Nephron progenitor cell (in vitro differentiated cells): ENCODE measurements at places on chromosomes 11 and 22.

- H3K4me1 ChIP-seq: peaks cover 16% of the 10 kb centered on the region
- H3K4me3 ChIP-seq: no peak overlapping the region
- peaks cover 34% of the 10 kb centered on the region for H3K27me3 ChIP-seq
- no peak overlapping the region for H3K27ac ChIP-seq
Observed at GRCh38 chr22:48105259-48105658, 1342.8 kb downstream of the TBC1D22A start.

GRCh38 chr11:123381817-123382554, 48.1 kb upstream of the GRAMD1B start:
- no peaks in the 10 kb centered on the region for H3K36me3 ChIP-seq
- no peak overlapping the region for H3K4me3 ChIP-seq
- H3K27me3 ChIP-seq: peaks cover 6% of the 10 kb centered on the region
- no peak for DNase-seq
- peaks cover 23% of the 10 kb centered on the region for H3K4me1 ChIP-seq

DNA sequence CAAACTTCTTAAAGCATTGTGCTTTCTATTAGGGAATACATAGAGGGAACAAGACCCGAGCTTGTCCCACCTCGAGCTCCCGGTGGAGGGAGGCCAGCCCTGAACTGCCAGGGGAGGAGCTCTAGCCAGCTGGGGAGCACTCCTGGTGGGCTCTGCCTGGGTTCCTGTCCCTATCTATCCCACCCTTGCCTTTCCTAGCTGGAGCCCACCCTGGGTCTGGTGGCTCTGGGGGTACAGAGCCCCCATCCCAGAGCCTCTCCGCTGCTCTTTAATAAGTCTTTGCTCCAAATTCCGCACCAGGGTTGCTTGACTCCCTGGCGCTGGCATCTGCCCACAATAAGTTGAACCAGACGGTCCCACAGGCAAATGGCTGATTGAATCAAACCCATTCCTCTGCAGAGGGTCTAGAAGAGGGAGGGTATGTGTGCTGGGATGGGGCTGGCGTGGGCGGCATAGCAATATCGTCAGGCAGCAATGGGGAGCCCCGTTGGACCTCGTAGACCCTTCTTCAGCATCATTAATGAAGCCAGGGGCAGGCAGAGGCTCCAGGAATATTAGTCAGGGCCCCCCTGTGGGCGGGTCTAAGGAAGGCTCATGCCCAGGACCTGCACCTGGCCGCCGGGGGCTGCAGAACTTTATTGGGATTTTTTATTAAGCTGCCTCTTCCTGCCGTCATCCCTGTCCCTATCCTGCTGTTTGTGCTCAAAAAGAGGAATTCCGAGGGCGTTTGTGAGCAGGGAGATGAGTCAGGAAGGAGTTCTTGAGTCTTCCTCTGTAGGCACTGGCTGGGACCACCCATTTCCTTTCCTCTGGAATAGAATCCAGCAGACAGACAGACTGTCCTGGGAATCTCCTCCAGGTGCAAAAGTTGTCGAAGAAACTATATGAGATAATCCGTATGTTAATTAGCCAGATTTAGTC, 38.5 kb upstream of the RIC3 start:
- H3K27me3 ChIP-seq: peaks cover 13% of the 10 kb centered on the region
- H3K36me3 ChIP-seq: no peaks in the 10 kb centered on the region
- no peak overlapping the region for H3K4me3 ChIP-seq

DNA sequence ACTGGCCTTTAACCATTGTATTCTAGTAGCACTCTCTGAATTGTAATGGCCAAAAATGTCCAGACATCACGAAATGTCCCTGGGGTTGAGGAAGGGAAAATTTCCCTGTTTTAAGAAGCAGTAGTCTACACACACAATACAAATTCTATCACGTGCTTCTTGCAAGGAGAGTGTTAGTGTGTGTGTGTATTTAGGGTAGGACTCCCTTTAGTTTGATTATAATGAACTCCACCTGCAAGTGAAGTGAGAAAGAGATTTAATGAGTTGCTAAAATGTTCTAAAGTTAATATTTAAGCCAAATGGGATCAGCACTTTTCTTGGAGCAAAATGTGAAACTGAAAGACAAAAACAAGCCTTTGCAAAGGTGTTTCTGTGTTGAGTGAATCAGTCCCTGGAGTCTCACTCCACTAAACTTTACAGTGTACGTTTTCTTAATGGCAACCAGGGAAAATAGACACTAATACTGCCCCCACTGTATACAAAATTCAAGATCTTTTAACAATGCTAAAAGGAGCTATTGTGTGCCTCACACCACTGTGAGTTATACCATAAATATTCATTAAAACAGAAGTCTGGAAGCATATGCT, 590.3 kb upstream of the TENM4 start:
- H3K4me1 ChIP-seq: peaks cover 23% of the 10 kb centered on the region
- H3K36me3 ChIP-seq: no peaks in the 10 kb centered on the region
- no peak overlapping the region for H3K4me3 ChIP-seq
- no peak for DNase-seq
- H3K27ac ChIP-seq: peak overlapping the region; percentile 50

DNA sequence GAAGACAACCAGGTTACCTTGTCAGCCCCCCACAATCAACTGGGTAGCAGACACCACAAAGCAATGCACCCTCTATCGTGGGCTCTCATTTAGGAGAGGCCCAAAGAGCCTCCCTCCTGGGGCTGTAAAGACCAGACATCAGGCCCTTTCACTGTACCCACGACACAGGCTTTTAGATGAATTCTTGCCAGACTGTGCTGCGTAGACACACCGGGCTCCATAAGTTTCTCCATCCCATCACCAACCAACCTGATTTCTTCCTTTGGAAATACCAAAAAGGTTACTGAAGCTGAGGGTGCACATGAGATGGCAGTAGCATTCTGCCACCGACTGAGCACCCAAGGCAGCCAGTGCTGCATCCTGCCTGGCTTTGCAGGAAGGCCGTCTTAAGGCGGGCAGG, 46.4 kb upstream of the SLC25A1 start:
- peaks cover 31% of the 10 kb centered on the region for H3K36me3 ChIP-seq
- H3K27me3 ChIP-seq: peaks cover 11% of the 10 kb centered on the region
- no peak overlapping the region for H3K4me3 ChIP-seq
- DNase-seq: no peak

- no peak for DNase-seq
- no peaks in the 10 kb centered on the region for H3K4me1 ChIP-seq
- H3K27ac ChIP-seq: no peak overlapping the region
- H3K4me3 ChIP-seq: no peak overlapping the region
Observed at GRCh38 chr11:17905477-17905876, 107.4 kb downstream of the SERGEF start.

DNA sequence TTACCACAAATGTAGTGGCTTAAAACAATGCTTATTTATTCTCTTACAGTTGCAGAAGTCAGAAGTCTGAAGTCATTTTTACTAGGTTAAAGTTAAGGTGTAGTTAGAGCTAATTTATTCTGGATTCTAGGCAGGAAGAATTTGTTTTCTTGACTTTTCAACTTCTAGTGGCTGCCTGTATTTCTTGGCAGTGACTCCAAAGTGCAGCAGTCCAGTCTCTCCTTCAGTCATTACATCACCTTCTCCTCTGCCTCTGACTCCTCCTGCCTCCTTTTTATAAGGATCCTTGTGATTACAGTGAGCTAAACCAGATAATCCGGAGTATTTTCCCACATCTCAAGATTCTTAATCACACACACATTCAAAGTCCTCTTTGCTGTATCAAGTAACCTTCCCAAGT, 581.4 kb downstream of the KCNA4 start:
- no peaks in the 10 kb centered on the region for H3K36me3 ChIP-seq
- DNase-seq: no peak
- no peak overlapping the region for H3K4me3 ChIP-seq
- no peaks in the 10 kb centered on the region for H3K4me1 ChIP-seq
